HuH-7.5 (cell line): ENCODE measurements at places on chromosomes 12 and 14.

DNA sequence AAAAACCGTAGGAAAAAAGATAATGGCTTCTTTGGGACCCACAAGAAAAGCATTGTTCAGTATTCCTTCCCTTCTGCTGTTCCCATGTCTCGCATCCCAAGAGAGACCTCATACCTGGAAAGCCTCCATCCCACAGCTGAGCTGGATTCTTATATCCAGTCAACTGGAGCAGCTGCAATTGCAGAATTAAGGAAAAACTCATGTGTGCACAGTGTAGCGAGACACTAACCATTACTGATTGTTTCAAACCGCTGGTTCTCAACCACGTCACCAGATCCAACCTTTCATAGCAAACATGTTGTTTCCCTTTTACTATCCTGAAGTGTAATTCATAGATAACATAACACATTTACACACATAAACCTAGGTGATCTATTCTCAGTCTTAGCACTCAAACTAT lies 5.5 kb upstream of the RNASE10 start:
- no peak for DNase-seq

GRCh38 chr14:69882915-69883314 lies 3.7 kb downstream of the SMOC1 start:
- DNase-seq = no peak

GRCh38 chr12:70982991-70983390 lies 62.5 kb upstream of the PTPRR start:
- DNase-seq = no peak

- DNase-seq = no peak
Measured at GRCh38 chr12:107145397-107145796, 52.0 kb upstream of the CRY1 start.

- DNase-seq = no peak
Measured at GRCh38 chr12:127558361-127558760, 708.6 kb upstream of the TMEM132C start.

GRCh38 chr14:67018720-67019119 lies 170.5 kb upstream of the GARIN2 start:
- no peak for DNase-seq
